ENCODE measurements at places on chromosomes 1 and 21. TPM values are rescaled to one million over a fixed set of nuclear protein-coding genes. Genes with fewer than 3 reads are reported as not detected.

GRCh38 chr1:3593745-3594144 lies 17.6 kb downstream of the MEGF6 start:
- no peaks in the 10 kb centered on the region for H3K27me3 ChIP-seq
- DNase-seq, result no peak
- H3K4me3 ChIP-seq, result no peak overlapping the region
- H3K27ac ChIP-seq, result no peak overlapping the region
- H3K4me1 ChIP-seq, result peaks cover 11% of the 10 kb centered on the region

DNA sequence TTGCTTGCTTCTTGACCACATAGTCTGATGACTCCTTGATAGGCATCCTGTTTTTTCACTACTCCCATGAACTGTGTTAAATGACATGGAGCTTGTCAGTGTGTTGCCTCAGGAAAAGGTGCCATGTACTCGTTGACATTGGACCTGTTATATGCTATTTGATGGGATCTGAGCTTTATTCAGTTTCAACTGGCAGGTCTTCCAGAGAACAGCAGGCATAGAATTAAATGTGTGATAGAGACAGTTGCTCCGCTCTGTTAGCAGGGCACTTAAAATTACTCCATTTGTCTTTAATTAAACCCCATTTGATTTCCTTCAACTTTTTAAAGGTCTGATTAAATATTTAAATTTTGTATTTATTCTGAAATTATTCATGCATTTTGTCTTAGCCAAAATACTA lies 189.7 kb upstream of the ADGRL4 start:
- H3K27me3 ChIP-seq, result no peaks in the 10 kb centered on the region
- no peaks in the 10 kb centered on the region for H3K36me3 ChIP-seq
- no peak for DNase-seq
- peaks cover 8% of the 10 kb centered on the region for H3K4me1 ChIP-seq
- no peak overlapping the region for H3K27ac ChIP-seq
- H3K4me3 ChIP-seq, result no peak overlapping the region

GRCh38 chr1:154179946-154180687 lies 11.8 kb downstream of the TPM3 start:
- H3K4me3 ChIP-seq, result no peak overlapping the region
- peaks cover 79% of the 10 kb centered on the region for H3K4me1 ChIP-seq
- no peaks in the 10 kb centered on the region for H3K27me3 ChIP-seq
- no peaks in the 10 kb centered on the region for H3K36me3 ChIP-seq
- H3K27ac ChIP-seq, result peak overlapping the region; percentile 12
- no peak for DNase-seq

- peaks cover 25% of the 10 kb centered on the region for H3K4me1 ChIP-seq
- no peak overlapping the region for H3K4me3 ChIP-seq
- no peaks in the 10 kb centered on the region for H3K36me3 ChIP-seq
- DNase-seq, result no peak
- H3K27me3 ChIP-seq, result no peaks in the 10 kb centered on the region
Measured at GRCh38 chr1:218430822-218431221, 85.7 kb downstream of the TGFB2 start.

DNA sequence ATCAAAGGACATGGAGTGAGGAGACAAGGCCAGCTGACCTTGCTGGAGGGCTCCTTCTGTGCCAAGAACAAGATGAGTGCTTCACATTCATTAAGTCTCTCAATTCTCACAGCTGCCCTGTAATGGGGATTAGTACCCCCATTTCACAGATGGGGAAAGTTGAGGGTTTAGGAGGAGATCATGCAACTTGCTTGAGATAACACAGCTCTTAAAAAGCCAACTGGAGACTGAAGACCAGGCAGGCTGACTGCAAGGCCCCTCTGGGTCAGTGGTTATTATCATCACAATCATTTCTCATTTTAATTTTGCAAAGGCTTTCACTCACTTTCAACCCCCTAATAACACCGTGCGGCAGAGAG lies 46.8 kb downstream of the GPR161 start:
- no peaks in the 10 kb centered on the region for H3K27me3 ChIP-seq
- DNase-seq, result no peak
- H3K4me3 ChIP-seq, result no peak overlapping the region

- no peak overlapping the region for H3K4me3 ChIP-seq
- no peaks in the 10 kb centered on the region for H3K4me1 ChIP-seq
Measured at GRCh38 chr21:40719615-40720014, 127.3 kb downstream of the DSCAM start.

DNA sequence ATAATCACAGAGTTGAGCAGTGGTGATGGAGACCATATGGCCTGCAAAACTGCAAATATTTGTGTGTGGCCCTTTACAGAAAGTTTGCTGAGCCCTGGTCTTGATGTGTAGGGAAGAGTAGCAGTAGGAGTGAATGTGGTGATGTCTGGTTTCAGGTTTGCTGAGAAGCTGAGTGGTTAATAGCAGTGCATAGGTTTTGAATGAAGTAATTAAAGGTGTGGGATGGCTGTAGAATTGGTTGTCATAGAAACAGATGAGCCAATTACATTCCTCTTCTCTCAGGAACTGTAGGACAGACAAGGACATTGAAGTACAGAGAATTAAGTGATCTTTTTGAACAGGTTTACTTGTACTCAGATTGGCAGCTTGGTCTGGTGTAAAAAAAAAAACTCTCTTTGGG lies 37.4 kb downstream of the PRDM2 start:
- H3K36me3 ChIP-seq, result no peaks in the 10 kb centered on the region
- no peak overlapping the region for H3K27ac ChIP-seq
- no peak for DNase-seq
- H3K4me3 ChIP-seq, result no peak overlapping the region
- H3K4me1 ChIP-seq, result no peaks in the 10 kb centered on the region

The MAP10 gene
- 1.5 TPM for total RNA-seq

GRCh38 chr1:35663434-35663833 lies 22.1 kb upstream of the PSMB2 start:
- no peak for DNase-seq
- no peaks in the 10 kb centered on the region for H3K27me3 ChIP-seq

The TTC39A gene
- 0.52 TPM for total RNA-seq

DNA sequence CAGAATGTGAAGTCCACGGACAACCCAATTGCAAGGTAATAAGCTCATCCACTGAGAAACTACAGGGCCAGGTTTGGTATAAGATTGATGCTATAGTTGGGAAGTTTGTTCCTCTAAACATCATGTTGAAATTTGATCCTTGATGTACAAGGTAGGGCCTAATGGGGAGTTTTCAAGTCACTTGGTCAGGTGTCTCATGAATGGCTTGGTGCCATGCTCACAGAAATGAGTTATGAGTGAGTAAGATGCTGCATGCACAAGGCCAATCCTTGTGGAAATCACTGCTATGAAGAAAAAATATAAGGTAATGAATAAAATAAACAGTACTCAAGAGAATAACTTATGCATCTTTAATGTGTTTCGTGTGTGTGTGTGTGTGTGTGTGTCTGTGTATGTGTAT lies 1891.2 kb downstream of the NCAM2 start:
- no peaks in the 10 kb centered on the region for H3K36me3 ChIP-seq
- no peak overlapping the region for H3K4me3 ChIP-seq
- no peak for DNase-seq

The MANEAL gene
- total RNA-seq, result 1.2 TPM

- no peak overlapping the region for H3K4me3 ChIP-seq
- peak; percentile 68 for DNase-seq
- no peaks in the 10 kb centered on the region for H3K36me3 ChIP-seq
- H3K4me1 ChIP-seq, result no peaks in the 10 kb centered on the region
- no peaks in the 10 kb centered on the region for H3K27me3 ChIP-seq
- no peak overlapping the region for H3K27ac ChIP-seq
Measured at GRCh38 chr1:29981586-29982239, 741.7 kb downstream of the MATN1 start.

DNA sequence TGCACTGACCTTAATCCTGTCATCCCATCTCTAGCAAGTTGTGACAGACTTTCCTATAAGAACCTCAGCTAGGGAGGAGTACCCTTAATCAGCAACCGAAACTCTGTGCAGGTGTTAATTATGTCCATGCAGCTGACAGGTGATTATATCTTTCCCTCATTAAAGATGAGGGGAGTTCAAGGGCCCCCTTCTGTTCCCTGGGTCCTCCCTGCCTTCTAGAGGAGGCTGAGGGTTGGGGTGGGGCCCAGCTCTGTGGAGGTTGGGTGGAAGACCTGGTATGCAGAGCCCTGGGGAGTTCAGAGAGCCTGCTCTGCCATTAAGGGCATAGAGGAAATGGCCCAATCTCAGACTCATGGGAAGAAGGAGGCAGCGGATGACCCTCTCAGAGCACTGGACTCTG lies 35.6 kb upstream of the CRNN start:
- H3K4me1 ChIP-seq, result no peaks in the 10 kb centered on the region
- peak; percentile 79 for DNase-seq
- no peaks in the 10 kb centered on the region for H3K27me3 ChIP-seq
- H3K27ac ChIP-seq, result no peak overlapping the region
- no peaks in the 10 kb centered on the region for H3K36me3 ChIP-seq

The RFX5 gene
- total RNA-seq, result 40.3 TPM

- no peak overlapping the region for H3K4me3 ChIP-seq
- H3K27me3 ChIP-seq, result no peaks in the 10 kb centered on the region
- peaks cover 59% of the 10 kb centered on the region for H3K4me1 ChIP-seq
- DNase-seq, result no peak
- H3K36me3 ChIP-seq, result no peaks in the 10 kb centered on the region
Measured at GRCh38 chr21:46456750-46457149, 1.9 kb upstream of the DIP2A start.

- no peaks in the 10 kb centered on the region for H3K4me1 ChIP-seq
- H3K27me3 ChIP-seq, result no peaks in the 10 kb centered on the region
- DNase-seq, result no peak
- no peak overlapping the region for H3K27ac ChIP-seq
Measured at GRCh38 chr1:22275626-22276395, 132.9 kb upstream of the WNT4 start.

The PALMD gene
- total RNA-seq, result 23.2 TPM

GRCh38 chr21:34613679-34614627 lies 960 bp downstream of the RCAN1 start:
- no peaks in the 10 kb centered on the region for H3K36me3 ChIP-seq
- H3K27ac ChIP-seq, result peak overlapping the region; percentile 93
- DNase-seq, result no peak
- peak overlapping the region; percentile 80 for H3K4me3 ChIP-seq
- no peaks in the 10 kb centered on the region for H3K27me3 ChIP-seq

GRCh38 chr1:26684763-26685508 lies 10.9 kb upstream of the ARID1A start:
- DNase-seq, result no peak
- no peaks in the 10 kb centered on the region for H3K36me3 ChIP-seq
- no peak overlapping the region for H3K27ac ChIP-seq
- no peak overlapping the region for H3K4me3 ChIP-seq
- no peaks in the 10 kb centered on the region for H3K27me3 ChIP-seq
- peaks cover 5% of the 10 kb centered on the region for H3K4me1 ChIP-seq

DNA sequence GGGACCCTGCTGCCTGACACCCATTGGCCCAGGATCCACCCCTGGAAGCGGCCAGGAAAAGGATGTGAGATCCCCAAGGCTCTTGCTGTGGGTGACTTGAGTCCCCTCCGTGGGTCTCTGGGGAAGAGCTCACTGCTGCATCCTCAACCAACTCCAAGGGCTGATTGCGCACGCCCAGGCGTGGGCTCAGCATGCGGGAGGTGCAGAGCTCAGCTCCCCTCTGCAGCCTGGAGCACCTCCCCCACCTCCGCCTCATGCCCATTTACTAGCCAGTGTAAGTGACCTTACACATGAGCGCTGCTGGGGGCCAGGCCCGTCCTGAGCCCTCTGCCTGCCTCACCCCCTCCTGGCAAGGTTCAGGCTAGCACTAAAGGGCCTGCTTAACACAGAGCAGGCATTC lies 138.4 kb upstream of the VAMP3 start:
- no peak for DNase-seq
- no peaks in the 10 kb centered on the region for H3K36me3 ChIP-seq
- no peak overlapping the region for H3K4me3 ChIP-seq
- no peak overlapping the region for H3K27ac ChIP-seq
- no peaks in the 10 kb centered on the region for H3K4me1 ChIP-seq

The TEDDM1 gene
- not detected for total RNA-seq

DNA sequence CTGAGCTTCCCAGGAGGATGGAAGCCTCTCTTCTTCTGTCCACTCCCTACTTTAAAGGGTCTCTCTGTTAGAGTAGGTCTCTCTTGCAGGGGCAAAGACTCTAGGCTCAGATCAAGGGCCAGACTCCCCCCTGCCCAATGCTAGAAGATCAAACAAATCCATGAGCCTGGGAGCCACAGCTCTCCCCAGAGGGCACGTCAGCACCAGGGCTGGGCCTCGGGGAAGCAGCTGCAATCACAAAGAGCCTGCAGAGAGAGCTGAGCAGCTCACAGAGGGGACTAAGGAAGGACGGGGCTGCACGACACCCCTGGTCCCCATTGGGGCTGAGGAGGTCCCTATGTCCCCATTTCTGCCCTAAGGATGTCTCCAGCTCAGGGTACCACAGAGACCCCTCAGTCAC lies 3.9 kb downstream of the CNTN2 start:
- H3K27ac ChIP-seq, result no peak overlapping the region
- no peak for DNase-seq
- H3K4me1 ChIP-seq, result peaks cover 18% of the 10 kb centered on the region
- no peak overlapping the region for H3K4me3 ChIP-seq
- peaks cover 12% of the 10 kb centered on the region for H3K27me3 ChIP-seq
- no peaks in the 10 kb centered on the region for H3K36me3 ChIP-seq

GRCh38 chr1:175388285-175388684 lies 195.7 kb upstream of the KIAA0040 start:
- H3K4me1 ChIP-seq, result no peaks in the 10 kb centered on the region
- H3K36me3 ChIP-seq, result no peaks in the 10 kb centered on the region
- no peak for DNase-seq
- no peaks in the 10 kb centered on the region for H3K27me3 ChIP-seq
- H3K4me3 ChIP-seq, result no peak overlapping the region

GRCh38 chr1:106621853-106622252 lies 434.6 kb upstream of the PRMT6 start:
- no peaks in the 10 kb centered on the region for H3K4me1 ChIP-seq
- H3K27ac ChIP-seq, result no peak overlapping the region
- no peaks in the 10 kb centered on the region for H3K27me3 ChIP-seq
- no peak for DNase-seq
- no peak overlapping the region for H3K4me3 ChIP-seq
- no peaks in the 10 kb centered on the region for H3K36me3 ChIP-seq

The DARS2 gene
- 7.8 TPM for total RNA-seq

- H3K36me3 ChIP-seq, result no peaks in the 10 kb centered on the region
- peak; percentile 92 for DNase-seq
Measured at GRCh38 chr1:116569776-116570357, 959 bp downstream of the CD58 start.

The ANKRD34A gene
- total RNA-seq, result 1.7 TPM

- no peak overlapping the region for H3K4me3 ChIP-seq
- H3K4me1 ChIP-seq, result no peaks in the 10 kb centered on the region
- H3K36me3 ChIP-seq, result no peaks in the 10 kb centered on the region
Measured at GRCh38 chr1:182050481-182051448, 10.7 kb downstream of the ZNF648 start.

DNA sequence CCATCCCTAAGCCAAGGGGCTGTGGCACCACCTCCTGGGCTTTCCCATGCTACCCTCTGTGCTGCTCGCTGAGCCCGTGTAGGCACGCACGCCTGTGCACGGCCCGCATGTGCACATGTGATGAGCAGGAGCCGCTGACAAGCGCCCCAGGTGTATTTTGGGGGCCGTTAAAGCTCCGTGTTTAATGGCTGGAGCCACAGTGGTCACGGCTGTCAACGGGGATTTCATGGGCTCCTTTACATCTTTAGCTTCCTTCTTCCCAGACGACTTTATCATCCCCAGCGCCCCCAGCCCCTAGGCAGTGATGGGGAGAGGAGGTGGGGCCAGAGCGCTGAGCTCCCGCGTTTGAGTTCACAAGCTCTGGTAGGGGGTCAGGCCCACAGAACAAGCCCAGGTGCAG lies 11.7 kb upstream of the EPHA8 start:
- H3K36me3 ChIP-seq, result no peaks in the 10 kb centered on the region
- no peak overlapping the region for H3K27ac ChIP-seq
- H3K27me3 ChIP-seq, result no peaks in the 10 kb centered on the region
- H3K4me3 ChIP-seq, result no peak overlapping the region
- H3K4me1 ChIP-seq, result no peaks in the 10 kb centered on the region
- DNase-seq, result no peak
